ENCODE measurements at places on chromosomes 2 and 18.

GRCh38 chr2:184339966-184340365, 258.4 kb upstream of the ZNF804A start:
- DNase-seq: no peak

DNA sequence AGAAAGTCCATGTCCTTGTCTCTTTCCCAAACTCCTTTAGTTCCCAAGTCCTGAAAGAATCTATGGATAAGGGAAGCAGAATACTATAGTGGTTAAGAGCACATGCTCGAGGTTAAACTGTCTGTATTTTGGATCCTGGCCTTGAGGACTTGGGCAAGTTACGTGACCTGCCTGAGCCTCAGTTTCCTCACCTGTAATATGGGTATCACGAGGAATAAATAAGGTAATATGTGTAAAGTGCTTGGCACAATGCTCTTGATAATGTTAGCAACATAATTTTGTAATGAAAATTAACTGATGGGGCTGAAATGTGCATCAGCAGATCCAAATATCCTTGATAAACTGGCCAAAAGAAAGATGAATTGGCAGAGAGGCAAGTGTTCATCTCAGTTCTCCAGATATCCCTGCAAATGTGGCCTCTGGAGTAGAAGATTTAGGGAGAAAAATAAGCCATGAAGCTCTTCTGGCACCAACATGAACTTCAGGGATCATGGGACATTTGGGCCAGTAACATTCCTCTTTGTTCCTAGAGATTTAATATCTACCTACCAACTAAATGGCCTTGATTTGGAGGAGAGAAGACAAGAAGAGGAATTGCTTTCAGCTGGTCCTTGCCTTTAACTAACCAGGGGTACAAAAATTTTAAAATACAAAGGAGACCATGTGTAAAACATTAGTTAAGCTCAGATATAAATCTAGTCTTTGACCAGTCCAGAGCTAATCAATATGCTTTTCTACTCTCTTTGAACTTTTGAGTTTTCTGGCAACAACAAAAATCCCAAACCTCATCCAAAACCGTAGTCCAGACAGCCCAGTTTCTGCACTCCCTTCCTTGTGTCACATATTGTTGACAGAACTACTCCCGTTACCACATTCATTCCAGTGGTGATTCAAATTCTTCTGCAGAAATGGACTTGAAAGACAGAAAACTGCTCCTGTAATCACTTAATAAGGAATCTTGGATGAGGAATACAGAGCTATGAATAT, 52.7 kb upstream of the EML4 start:
- DNase-seq: no peak

GRCh38 chr2:222142027-222142426, 156.8 kb downstream of the PAX3 start:
- DNase-seq: no peak

GRCh38 chr18:4586731-4587130, 131.6 kb upstream of the DLGAP1 start:
- DNase-seq: no peak

GRCh38 chr2:33208400-33208799, 261.6 kb downstream of the LTBP1 start:
- DNase-seq: no peak

Data from DMS79 treated with DMSO at 0.1 percent for 48 hours (cell line).